ENCODE measurements at places on chromosomes 7 and 10.

DNA sequence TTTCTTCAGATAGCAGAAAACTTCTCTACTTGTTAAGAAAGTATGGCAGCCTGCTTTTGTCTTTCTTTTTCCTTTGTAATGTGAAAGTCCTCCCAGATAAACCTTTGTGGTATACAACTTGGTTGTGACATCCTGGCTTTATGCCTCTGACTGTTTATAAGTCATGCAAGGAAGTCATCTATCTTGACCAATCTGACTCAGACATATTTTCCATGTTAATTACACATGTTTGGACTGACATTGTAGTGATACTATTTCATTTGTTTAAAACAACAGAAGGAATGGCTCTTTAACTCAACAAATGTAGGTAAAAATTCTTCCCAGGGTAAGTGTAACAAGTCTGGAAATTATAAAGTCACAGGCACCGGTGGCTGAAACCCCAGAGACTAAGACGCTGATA lies 341.6 kb upstream of the MEOX2 start:
- no peak for DNase-seq

GRCh38 chr10:8325024-8325980 lies 270.8 kb downstream of the GATA3 start:
- DNase-seq = no peak

DNA sequence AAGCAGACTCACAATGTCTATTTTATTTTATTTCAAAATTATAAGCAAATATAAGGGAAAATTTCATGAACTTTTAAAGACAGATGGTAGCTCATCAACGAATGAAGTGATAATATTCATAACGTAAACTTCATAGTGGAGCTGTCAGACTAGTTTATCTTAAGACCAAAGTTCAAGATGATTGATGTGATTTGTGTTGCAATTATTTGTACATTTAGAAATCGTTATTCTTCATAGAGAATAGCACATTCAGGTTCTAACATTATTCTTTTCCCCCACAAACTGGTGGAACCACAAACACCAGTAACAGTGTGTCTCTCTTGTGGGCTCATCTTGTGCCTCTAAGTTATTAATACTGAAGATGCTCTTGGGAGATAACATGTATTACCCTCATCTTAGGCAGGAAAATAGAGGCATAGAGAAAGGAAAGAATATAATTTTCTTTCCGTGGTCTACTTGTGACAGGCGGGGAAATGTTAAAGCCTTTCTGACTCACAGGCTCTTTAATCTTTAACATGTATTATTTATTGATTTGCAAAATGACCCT lies 37.0 kb downstream of the CCSER2 start:
- no peak for DNase-seq

DNA sequence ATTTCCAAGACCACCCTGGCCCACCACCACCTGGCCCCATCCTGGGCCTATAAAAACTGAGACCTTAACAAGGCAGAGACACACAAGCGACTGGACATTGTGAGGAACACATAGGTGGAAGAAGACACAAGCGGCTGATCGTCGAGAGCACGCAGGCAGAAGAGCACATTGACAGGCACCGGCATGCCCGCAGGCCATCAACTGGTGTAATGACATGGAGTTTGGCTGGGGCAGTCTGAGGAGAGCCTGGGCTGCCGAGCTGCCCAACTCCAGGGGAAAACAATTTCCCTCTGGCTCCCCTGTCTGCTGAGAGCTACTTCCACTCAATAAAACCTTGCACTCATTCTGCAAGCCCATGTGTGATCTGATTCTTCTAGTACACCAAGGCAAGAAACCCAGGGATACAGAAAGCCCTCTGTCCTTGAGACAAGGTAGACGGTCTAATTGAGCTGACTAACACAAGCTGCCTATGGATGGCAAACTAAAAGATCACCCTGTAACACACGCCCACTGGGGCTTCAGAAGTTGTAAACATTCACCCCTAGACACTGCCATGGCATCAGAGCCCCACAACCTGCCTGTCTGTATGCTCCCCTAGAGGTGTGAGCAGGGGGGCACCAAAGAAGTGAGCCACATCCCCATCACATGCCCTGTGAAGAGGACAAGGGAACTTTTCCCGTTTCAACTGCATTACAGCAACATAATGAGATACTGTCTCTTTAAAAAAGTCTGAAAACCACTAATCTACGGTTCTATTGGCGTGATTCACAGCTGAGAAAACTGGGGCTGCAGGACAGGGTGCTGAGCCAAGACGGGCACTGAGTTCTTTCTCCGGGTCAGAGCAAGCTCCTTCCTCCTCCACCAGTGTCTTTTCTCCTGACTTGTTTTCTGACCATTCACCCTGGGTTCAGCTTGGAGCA lies 18.5 kb upstream of the TNS3 start:
- DNase-seq = peak; percentile 62
